ENCODE measurements at places on chromosomes 13 and 19.

GRCh38 chr19:48806518-48806817, 4.4 kb downstream of the BCAT2 start:
- DNase-seq, result no peak

DNA sequence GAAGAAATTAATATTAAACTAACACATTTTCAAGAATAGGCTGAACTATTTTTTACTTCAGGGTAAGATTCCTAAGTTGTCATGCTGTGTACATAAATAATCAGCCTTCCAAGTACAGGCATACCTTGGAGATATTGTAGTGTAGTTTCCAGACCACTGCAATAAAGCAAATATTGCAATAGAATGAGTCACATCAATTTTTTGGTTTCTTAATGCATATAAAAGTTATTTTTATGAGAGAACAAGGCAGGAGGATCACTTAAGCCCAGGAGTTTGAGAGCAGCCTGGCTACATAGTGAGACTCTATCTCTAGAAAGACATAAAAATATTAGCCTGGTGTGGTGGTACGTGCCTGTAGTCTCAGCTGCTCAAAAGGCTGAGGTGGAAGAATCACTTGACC, 511.5 kb downstream of the UQCRFS1 start:
- no peak for DNase-seq

- DNase-seq, result no peak
Measured at GRCh38 chr13:41032691-41033376, 13.7 kb upstream of the ELF1 start.

DNA sequence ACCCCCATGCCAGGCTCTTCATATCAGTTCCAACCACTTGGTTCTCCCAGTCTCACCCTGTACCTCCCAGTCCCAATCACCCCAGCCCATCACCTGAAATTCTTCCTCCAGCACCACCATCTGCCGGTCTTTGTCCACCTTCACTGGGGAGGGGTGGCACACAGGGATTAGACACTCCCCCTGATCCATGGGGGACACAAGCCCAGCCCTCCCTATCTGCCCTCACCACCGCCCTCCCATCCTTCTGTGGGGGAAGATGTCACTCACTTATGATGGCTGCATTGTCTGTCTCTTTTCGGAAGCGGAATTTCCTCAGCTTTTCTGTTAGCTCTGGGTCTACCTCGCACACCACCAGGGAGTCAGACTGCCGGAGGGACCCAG, 685 bp downstream of the GMFG start:
- DNase-seq, result no peak

DNA sequence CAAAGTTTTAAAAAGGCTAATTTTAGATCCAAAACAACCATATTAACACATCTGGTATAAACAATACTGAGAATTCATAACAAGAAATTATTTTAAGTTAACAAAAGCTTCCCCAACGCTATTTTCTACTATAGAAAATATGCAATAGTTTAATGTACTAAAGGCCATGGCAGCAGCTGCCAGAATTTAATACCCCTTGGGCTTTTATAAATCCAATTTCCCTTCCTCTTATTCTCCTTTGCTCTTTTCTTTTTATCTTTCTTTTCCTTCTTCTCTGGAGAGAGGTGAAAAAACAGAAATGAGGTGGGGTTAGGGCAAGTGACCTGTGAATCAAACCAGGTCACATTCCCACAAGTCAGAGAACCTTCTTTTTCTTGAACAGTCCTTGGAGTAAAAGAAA, 58.9 kb downstream of the ENOX1 start:
- no peak for DNase-seq

DNA sequence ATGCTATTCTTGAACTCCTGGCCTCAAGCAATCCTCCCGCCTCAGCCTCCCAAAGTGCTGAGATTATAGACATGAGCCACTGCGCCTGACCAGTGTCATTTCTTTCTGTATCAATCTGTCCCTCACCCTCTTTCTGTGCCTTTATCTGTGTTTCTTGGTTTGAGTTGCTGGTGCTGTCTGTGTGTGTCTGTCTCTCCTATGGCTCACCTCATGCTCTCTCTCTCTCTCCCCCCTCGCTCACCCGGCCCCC, 9.9 kb downstream of the IRF2BP1 start:
- DNase-seq, result no peak

GRCh38 chr13:95568131-95568530, 15.6 kb downstream of the CLDN10 start:
- DNase-seq, result no peak

GRCh38 chr19:31500197-31500830, 151.1 kb upstream of the TSHZ3 start:
- no peak for DNase-seq

DNA sequence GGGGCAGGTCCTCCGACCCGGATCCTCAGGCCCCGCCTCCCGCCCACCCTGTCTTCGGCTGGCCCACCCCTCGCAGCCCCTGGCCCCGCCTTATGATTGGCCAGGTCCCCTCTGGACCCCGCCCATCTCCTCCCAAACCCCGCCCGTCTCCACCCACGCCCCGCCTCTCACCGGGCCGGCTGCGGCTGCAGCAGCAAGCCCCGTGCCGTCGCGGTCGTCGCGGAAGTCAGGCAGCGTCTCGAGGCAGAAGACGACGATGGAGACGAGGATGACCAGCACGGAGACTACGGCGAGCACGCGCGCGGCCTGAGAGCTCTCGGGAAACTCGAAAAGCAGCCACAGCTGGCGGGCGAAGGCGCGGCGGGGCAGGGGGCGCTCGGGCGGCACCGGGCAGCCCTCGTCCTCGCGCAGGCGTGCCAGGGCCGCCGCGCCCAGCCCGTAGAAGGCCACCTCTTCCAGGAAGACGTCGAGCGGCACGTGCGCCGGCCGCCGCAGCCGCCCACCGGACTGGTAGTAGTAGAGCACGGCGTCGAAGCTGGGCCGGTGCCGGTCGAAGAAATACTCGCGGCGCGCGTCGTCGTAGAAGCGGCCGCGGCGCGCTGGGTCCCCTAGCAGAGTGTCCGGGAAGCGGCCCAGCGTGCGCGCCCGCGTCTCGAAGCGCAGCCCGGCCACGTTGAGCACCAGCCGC, 495 bp downstream of the KCNA7 start:
- no peak for DNase-seq

DNA sequence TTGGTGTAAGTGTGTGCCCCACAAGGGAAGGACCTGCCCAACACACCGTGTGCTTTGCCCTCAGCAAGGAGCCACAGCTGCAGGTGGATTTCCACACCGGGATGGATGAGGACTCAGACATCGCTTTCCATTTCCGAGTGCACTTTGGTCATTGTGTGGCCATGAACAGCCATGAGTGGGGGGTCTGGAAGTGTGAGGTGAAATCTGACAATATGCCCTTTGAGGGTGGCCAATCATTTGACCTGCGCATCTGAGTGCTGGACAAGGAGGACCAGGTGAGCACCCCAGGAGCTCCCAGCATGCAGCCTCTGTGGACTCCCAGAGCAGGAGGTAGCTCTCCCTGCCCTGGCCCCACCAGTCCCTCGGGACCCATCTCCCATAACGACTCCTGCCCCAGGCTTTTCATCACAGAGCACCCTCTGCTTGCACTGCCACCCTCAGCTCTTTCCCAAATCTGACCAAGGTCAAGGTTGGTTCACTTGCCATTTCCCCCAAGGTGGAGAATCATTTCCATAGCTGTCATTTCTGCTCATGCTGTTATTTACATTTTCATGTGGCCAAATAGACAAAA, 13.2 kb upstream of the EID2 start:
- no peak for DNase-seq

DNA sequence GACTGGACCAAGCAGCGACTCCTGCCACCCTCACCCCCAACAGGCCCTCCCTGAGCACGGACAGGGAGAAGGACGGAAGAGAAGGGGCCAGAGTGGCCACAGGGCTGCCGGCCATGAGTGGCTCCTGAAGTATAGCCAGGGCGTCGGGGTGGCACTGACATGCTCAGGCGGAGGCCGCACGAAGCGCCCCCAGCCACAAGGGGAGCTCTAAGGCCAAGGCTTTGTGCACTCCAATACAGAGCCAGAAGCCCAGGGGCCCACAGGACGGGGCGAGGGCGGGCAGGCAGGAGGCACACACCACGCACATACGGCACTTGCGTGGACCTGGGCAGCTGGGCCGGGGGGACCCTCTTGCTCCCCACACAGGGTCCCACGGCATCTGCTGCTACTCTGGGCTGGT, 52.0 kb downstream of the KLF2 start:
- DNase-seq, result peak; percentile 15

DNA sequence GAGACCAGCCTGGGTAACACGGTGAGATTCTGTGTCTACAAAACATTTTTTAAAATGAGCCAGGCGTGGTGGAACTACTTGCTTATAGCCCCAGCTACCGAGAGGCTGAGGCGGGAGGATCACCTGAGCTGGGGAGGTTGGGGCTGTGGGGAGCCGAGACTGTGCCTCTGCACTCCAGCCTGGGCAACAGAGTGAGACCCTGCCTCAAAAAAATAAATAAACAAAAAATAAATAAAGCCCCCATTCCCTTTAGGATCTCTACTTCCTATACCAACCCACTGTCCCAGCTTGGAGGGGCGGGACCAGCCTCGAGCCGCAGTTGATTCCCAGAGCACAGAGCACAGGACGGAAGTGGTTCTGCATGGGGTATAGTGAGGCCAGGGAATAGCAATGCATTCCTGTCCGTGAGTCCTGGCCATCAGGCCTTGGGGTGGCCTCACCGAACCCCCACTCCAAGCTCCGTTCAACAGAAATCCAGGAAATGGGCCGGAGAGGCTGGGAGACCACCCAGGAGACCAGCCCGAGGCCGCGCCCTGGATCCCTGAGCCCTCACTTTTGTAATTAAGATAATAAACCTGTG, 4.9 kb upstream of the PTBP1 start:
- DNase-seq, result no peak

- DNase-seq, result no peak
Measured at GRCh38 chr19:38228491-38229439, 4.7 kb upstream of the DPF1 start.

- no peak for DNase-seq
Measured at GRCh38 chr13:30234619-30235162, 72.7 kb downstream of the KATNAL1 start.

DNA sequence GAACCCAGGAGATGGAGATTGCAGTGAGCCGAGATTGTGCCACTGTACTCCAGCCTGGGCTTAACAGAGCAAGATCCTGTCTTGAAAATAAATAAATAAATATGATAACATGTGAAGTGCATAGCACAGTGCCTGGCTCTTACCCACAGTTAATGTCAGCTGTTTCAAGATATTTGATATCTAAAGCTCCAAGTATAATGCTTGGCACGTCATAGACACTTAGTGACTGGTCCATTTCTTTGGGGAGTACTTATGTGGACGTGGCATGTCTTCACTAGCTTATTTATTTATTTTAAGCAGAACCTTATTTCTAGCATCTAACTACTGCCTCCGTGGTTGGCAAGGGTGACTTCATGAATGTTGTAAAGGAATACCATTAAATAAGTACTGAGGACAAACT, 18.8 kb downstream of the GARRE1 start:
- no peak for DNase-seq

DNA sequence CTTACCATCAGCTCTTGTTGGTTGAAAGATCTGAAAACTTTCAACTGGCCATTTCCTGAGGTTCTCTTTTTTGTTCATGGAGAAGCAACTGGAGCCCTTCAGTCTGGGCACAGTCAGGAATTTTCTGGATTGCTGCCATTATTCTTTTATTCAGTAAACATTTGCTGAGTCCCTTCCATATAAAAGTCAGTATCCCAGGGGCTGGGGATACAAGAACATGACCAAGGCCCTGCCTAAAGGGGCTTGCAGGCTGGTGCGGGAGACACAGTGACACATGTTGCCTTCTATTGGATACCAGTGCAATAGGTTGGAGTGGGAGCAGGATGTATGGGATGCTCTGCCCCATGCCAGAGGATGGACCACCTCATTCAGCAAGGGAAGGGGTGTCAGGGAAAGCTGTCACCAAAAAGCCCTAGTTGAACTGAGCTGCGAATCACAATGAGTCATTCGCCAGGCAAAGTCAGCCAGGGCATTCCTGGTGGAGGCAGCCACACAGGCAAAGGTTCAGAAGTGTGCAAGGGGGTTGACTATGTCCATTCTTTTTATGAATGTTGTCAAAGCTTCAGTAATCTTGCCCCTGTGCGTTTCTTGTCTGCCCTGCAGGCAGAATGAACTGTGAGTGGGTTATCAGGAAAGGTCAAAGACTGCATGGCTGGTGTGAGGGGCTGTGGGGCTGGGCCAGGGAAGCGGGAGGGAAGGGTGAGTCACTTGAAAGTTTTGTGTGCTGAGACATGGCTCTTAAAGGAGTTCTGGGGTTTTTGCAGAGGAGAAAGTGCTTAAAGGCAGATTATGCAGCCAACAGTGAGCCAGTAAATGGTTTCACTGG, 395.9 kb downstream of the KCNRG start:
- no peak for DNase-seq

- no peak for DNase-seq
Measured at GRCh38 chr19:15255359-15255990, 23.2 kb upstream of the EPHX3 start.

- DNase-seq, result no peak
Measured at GRCh38 chr13:109428146-109428545, 358.2 kb downstream of the IRS2 start.

DNA sequence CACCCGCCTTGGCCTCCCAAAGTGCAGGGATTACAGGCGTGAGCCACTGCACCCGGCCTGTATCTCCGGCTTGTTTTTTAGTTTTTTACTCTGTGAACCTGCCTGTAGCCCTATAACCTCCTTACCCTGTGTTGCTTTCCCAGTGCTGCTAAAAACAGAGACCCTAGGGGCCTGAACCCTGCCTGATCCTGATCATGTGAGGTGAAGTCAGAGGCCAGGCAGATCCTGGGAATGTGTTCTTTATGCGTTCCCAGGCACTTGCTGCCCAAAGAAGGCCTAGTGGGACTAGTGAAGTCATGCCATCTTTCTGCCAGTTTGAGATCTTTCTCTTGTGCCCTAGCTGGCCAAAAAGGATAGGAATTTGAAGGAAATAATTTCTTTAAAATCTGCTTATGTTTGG, 4.6 kb downstream of the UBA2 start:
- DNase-seq, result no peak

DNA sequence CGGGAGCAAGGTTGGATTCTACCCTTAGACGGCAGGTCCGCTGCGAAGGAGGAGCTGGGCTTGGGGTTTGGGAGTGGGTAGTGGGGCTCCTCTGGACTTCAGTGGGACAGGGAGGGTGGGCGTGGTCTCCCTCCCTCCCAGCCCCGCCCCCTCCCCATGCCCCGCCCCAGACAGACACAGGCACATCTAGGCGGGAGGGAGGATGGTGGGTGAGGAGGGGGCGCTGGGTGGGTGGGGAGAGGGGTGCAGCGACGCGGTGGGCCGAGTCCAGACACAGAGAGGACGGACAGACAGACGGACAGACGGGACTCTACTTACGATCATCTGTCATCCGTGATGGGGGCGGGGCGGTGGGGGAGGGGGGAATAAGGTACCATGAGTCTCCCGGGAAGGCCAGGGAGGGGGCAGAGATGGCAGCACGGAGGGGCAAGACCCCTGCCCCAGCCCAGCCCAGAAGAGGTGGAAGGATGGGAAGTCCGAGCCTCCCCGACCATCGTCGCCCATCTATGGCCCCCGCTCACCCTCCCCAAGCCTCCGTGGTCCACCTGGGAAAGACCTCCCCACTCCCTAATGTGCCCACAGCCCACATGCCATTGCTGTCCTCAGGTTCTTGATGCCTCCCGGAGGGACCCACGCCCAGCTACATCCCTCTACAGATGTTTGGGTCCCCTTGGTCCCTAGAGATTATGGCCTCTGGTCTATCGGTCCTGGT, 64.8 kb downstream of the UNC13A start:
- DNase-seq, result no peak

Data from activated CD4-positive, CD25-positive, alpha-beta regulatory T cell (primary cell).